Suppressor macrophage treated with lipopolysaccharide for 1 hour (primary cell): ENCODE measurements at places on chromosomes 7 and 10.

DNA sequence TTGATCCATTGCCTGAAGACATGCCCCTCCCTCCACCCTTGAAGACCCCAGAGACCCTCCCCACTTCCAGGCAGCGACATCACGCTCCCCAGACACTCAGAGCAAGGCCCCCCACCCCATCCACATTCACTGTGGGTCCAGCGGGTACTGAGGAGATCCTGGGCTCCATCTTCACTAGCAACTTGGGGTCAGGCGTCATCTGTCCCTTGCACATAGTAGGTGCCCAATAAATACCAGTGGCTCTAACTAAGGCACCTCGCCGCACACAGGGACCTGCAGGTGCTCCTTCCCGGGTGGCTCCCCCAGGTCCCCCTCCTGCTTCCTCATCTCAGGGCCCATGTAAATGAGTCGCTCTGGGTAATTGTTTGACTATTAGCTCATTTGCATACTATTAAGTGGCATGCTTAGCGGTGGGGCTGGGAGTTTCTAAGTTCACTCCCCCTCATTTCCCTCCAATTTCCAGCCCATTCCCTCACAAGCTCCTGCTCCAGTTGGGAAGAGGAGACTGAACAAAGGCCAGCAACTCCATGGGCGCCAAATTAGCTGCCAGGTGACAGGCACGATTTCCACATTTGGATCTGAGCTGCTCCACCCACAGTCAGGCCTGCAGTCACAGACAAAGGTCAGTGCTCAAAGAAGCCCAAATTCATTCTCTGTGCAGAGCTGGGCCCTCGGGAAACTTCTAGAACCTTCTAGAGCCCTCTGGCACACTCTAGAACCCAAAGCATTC lies 29.7 kb downstream of the EBF3 start:
- no peak for DNase-seq

DNA sequence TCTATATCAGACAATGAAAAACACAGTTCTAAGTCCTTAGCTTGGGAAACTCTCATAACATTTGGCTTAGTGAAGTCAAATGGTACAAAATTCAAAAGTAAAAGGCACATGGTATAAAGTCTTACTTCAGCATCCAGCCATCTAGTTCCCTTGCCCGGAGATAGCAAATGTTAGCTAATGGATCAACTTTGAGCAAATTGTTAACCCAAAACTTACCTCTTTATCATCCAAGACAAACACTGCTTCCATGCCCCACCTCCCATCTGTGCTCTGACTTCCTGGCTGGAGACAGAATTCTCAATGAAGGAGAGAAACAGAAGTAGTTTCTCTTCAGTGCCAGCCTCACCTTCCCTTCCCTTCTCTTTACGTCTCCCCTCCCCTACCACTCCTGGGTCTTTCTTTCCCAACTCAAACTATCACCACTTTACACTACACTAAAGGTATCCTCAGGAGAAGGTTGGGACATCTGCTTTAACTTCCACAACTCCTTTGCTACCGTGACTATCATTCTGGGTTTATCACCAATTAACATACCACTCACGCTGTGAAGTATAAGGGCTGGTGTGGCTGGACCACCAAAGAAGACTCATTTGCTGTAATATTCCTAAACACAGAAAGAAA lies 21.2 kb upstream of the ZNRF2 start:
- no peak for DNase-seq

DNA sequence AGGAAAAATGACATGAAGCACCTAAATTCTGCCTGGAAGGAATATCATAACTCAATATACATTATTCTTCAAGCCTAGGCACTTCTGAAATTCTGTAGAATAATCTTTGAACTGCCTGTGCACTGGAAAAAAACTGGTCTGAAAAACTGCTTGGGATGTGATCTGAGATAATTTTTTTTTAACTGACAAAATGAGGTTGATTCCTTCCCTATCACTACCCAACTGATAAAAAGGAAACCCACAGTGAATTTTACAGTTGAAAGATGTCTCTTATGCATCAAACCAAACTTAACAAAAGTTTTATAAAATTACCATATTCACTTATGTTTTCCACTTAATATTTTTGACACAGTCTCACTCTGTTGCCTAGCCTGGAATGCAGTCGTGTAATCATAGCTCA lies 67.2 kb upstream of the FAM133B start:
- DNase-seq, result no peak

DNA sequence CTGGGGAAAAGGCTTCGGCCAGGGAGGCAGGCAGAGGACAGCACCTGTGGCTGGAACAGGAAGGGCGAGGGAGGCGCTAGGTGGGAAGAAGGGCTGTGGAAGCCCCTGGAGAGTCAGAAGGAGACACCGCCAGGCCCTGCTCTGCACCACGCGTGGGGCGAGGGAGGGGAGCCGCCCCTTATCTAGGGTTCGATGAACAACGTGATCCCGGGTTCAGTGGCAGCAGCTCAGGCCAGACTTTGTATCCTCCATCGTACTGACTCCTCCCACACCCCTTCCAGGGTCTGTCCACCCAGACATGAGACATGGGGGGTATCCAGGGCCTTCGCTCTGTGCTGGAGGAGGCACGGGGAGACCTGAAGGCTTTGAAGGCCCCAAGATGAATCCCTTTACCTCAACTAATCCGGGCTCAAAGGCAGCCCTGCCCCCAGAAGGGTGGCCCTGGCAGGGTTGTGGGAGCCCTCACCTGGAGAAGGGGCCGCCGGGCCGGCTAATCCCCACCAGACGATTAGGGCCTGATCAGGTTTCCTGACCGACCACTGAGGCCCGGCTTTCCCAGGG lies 110.8 kb downstream of the PDGFA start:
- no peak for DNase-seq

DNA sequence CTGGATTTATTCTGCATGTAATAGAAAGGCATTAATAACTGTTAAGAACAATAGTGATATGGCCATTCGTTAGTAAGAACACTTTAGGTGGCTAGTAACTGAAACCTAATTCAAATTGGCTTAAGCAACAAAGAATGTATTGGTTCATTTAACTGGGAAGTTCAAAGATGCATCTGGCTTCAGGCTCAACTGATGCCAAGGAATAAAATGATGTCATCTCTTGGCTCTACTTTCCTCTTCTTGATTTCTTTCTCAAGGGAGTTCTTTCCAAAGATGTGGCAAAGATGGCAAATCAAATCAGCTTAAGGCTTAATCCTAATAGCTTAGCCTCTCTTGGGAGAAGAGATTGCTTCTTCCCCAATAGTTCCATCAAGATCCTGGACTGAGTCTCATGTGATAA lies 51.6 kb downstream of the PIK3CG start:
- no peak for DNase-seq

DNA sequence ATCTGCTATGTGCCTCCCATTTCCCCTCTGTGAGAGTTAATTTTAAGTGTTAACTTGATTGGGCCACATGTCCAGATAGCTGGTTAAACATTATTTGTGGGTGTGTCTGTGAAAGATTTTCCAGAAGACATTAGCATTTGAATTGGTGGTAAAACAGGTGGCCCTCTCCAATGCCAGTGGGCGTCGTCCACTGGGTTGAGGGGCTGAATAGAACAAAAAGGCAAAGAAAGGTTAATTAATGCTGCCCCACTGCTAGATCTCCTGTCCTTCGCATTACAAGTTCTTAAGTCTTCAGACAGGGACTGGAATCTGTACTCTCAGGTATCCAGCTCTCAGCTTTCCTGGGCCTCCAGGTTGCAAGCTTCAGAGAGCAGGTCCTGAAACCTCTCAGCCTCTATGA lies 1160.9 kb upstream of the LRRN3 start:
- no peak for DNase-seq

DNA sequence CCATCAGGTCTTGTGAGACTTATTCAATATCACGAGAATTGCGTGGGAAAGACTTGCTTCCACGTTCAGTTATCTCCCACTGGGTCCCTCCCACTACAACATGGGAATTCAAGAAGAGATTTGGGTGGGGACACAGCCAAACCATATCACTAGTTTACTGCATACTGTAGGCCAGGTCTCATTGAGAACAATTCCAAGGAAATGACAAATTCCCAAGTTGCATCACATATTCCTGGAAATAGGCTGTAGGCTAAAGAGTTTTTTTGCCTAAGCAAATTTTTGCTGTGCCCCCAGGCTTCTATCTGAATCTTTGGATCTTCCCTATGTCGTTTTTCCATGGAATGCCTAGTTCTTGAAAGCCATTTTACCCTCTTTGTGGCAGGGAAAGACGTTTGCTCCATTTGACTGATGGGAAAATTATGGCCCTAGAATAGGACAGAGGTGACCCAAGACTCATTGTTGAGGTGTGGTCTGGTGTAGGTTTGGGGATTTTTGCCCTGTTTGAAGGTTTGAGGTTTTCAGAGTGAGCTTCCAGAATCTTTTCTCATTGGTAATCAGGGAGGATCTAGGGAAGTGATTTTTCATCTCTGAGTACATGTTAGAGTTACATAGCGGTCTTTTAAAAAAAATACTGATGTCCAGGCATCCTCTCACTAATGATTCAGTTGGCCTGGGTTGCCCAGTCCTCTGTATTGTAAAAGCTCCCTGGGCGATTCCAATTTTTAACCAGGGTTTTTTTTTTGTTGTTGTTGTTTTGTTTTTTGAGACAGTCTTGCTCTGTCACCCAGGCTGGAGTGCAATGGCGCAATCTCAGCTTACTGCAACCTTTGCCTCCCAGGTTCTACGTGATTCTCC lies 44.4 kb downstream of the TACR2 start:
- peak; percentile 29 for DNase-seq

DNA sequence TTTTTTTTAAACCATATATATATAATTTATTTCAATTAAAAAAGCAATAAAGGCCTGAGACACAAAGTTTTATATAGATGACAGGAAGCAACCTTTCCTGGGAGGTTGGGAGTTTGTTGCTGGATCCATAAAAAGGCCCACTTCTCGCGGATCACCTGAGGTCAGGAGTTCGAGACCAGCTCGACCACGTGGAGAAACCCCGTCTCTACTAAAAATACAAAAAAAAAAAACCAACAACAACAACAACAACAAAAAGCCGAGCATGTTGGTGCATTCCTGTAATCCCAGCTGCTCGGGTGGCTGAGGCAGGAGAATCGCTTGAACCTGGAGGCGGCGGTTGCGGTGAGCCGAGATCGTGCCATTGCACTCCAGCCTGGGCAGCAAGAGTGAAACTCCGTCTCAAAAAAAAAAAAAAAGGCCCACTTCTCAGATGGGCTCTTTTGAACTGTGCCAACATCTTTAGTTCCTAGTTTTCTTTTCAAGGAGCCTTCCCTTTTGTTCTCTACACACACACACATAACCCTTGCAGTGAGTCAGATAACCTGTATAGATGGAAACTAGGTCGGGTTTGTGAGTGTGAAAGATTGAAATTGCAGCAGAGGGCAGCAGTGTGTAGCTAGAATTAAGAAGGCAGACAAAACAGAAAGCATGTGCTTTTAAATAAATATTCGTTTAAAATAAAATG lies 1.2 kb upstream of the SMNDC1 start:
- peak; percentile 78 for DNase-seq

GRCh38 chr7:66886152-66886551 lies 34.9 kb upstream of the TMEM248 start:
- no peak for DNase-seq
